ENCODE measurements at places on chromosomes 16 and 17.

DNA sequence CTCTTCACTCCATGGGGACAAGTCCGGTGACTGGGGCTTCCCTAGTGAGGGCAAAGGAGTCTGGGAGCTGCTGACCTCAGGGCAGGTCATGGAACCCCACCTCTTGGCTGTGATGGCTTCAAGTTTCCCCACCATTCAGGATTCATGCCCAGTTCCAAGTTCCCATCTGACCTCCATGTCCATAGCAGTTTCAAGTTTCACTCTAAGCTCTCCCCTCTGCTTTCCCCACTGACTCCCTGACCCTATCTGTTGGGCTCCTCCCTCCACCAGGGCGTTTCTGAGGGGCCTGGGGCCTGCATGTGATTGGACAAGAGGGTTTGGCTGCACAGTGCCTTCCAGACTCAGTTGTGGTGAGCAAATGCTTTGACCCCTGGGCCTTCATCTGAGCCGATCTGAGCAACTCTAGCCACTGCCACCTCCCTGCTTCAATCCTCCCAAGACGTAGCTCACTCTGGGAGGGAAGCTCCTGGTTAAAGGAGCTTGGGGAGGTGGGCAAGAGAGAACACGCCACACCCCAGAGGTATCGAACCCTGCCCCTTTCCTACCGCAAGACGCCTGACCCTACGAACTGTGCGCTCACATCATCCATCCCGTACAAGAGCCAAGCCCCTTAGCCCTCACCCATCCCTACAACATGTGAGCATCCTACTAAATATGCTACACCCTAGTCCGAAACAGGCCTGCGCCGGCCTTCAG is 8.3 kb downstream of the ZNF629 start:
- no peak for DNase-seq

GRCh38 chr17:82486231-82487094 is 27.9 kb downstream of the NARF start:
- no peak for DNase-seq

DNA sequence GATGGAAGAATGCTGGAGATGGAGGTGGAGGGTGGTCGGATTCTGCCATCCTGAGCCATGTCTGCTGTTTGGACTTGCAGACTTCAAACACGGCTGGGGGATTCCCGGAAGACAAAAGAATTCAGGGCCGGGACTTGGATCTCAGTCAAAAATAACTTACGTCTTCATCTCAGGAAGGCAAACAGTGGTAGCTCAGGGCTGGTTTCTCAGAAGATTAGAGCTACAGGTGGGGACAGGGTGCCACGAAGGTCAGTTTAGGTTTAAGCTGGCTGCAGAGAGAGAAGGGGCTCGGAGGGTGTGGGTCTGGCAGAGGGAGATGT is 4.3 kb upstream of the RHBDL3 start:
- DNase-seq, result no peak

GRCh38 chr17:82979718-82980117 is 99.7 kb upstream of the METRNL start:
- no peak for DNase-seq

- DNase-seq, result no peak
These were observed 25.0 kb upstream of the TAC4 start for GRCh38 chr17:49872754-49873377.

- DNase-seq, result no peak
These were observed 47.5 kb downstream of the WNT3 start for GRCh38 chr17:46770818-46771560.

- DNase-seq, result no peak
These were observed 6.3 kb downstream of the TERF2IP start for GRCh38 chr16:75653922-75654321.

DNA sequence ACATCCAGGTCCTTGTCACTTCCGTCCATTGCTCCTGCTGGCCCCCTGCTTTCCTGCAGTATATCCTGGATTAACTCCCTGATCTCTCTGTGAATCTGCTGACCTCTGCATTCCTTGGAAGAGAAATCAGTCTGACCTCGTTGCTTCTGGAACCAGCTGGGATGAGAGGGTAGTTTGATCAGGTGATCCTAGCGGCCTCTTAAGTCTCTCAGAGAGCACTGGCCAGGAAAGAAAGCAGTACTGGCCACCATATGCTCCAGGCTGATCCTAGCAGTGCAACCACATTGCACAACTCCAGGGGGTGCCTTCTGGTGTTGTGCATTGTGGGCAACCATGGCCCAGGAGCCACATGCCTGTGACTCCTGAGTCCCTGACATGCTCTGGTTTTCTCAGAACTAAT is 79.2 kb downstream of the ARHGAP23 start:
- DNase-seq, result no peak

- no peak for DNase-seq
These were observed 42.3 kb upstream of the RBFOX3 start for GRCh38 chr17:79652999-79653643.

GRCh38 chr17:41065829-41066624 is at the start of gene KRTAP2-4:
Gene KRTAP2-4 (minus strand): TSS chr17:41065879. CDS start chr17:41065845, 34 bp downstream.
- DNase-seq, result no peak

GRCh38 chr17:73261952-73262675 is 434 bp upstream of the CPSF4L start:
- DNase-seq, result peak; percentile 73

Measured in amygdala (tissue), 56 donors.